ENCODE measurements at places on chromosomes 5 and 9.

- no peak overlapping the region for H3K4me3 ChIP-seq
- H3K27me3 ChIP-seq: no peaks in the 10 kb centered on the region
- H3K4me1 ChIP-seq: no peaks in the 10 kb centered on the region
- H3K36me3 ChIP-seq: no peaks in the 10 kb centered on the region
Measured at GRCh38 chr9:22332202-22332601, 114.4 kb upstream of the DMRTA1 start.

- peaks cover 9% of the 10 kb centered on the region for H3K27me3 ChIP-seq
- no peaks in the 10 kb centered on the region for H3K4me1 ChIP-seq
- no peaks in the 10 kb centered on the region for H3K36me3 ChIP-seq
- H3K4me3 ChIP-seq: no peak overlapping the region
Measured at GRCh38 chr5:67694810-67695191, 498.2 kb upstream of the CD180 start.

- H3K4me1 ChIP-seq: no peaks in the 10 kb centered on the region
- DNase-seq: no peak
- no peak overlapping the region for H3K27ac ChIP-seq
- H3K36me3 ChIP-seq: no peaks in the 10 kb centered on the region
Measured at GRCh38 chr9:72931437-72931836, 21.4 kb downstream of the ALDH1A1 start.

DNA sequence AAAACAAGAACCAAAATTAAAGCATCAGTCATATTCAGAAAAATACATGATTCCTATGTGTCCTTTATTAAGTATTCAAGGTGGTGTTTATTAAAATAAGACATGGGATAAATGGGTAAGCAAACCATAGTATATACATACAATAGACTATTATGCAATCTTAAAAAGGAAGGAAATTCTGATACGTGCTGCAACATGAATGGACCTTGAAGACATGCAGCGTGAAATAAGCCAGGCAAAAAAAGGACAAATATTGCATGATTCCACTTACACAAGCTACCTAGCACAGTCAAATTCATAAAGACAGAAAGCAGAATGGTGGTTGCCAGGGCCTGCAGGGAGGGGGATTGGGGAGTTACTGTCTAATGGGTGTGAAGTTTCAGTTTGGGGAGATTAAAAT lies 127.7 kb downstream of the DMAC1 start:
- H3K4me3 ChIP-seq: no peak overlapping the region
- no peaks in the 10 kb centered on the region for H3K4me1 ChIP-seq
- H3K36me3 ChIP-seq: no peaks in the 10 kb centered on the region
- DNase-seq: no peak

- no peak for DNase-seq
- H3K27me3 ChIP-seq: peaks cover 59% of the 10 kb centered on the region
- no peaks in the 10 kb centered on the region for H3K36me3 ChIP-seq
- no peak overlapping the region for H3K4me3 ChIP-seq
- H3K27ac ChIP-seq: no peak overlapping the region
- H3K4me1 ChIP-seq: no peaks in the 10 kb centered on the region
Measured at GRCh38 chr9:97518909-97519307, 17.4 kb downstream of the TMOD1 start.

- no peaks in the 10 kb centered on the region for H3K27me3 ChIP-seq
- DNase-seq: no peak
- H3K4me3 ChIP-seq: no peak overlapping the region
- H3K27ac ChIP-seq: no peak overlapping the region
- peaks cover 5% of the 10 kb centered on the region for H3K4me1 ChIP-seq
Measured at GRCh38 chr5:102823441-102823874, 68.4 kb downstream of the PAM start.

GRCh38 chr5:83015676-83016075 lies 61.5 kb downstream of the TMEM167A start:
- H3K36me3 ChIP-seq: no peaks in the 10 kb centered on the region
- H3K27me3 ChIP-seq: peaks cover 5% of the 10 kb centered on the region
- no peaks in the 10 kb centered on the region for H3K4me1 ChIP-seq
- H3K4me3 ChIP-seq: no peak overlapping the region
- no peak overlapping the region for H3K27ac ChIP-seq

- H3K4me3 ChIP-seq: no peak overlapping the region
- peaks cover 3% of the 10 kb centered on the region for H3K36me3 ChIP-seq
Measured at GRCh38 chr9:72476617-72477437, 44.6 kb upstream of the TMC1 start.
